GM18507 (cell line): ENCODE measurements at places on chromosomes 11 and 22.

GRCh38 chr11:6637871-6638270, 17.7 kb downstream of the DCHS1 start:
- no peak for DNase-seq

DNA sequence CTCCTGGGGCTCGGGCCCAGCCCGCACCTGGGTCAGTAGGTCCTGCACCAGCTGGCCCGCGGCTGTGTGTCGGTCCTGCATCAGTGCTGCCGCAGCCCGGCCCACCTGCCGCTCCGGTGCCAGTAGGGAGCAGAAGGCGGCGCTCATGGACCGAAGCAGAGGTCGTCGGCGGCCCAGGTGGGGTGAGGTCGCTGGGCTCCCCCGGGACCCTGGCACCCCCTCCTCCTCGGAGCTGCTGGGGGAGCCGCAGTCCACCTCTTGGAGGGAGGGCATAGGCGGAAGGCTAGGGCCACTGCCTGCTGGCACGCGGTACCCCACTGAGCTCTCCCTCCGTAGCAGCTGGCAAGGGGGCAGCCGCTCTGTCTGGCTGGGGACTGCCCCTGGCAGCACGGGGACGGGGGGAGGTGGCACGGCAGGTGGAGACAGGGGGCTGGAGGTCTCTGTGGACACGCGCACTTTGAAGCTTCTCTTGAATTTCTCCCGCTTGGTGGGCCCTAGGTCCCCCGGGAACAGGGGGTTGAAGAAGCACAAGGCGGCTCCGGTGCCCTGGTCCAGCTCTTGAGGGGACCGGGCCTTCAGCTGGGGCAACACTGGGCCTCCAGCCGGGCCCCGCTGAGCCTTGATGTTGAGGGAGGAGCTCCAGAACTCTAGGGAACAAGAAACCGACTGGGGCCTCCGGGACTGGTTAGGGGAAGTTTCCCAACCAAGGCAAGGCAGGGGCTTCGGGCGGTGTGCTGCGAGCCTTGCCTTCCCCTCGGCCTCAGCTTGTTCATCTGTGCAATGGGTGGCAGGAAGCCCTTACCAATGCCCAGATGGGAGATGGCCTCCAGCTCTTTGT, 1.4 kb downstream of the RIN1 start:
- DNase-seq, result no peak

GRCh38 chr22:42192547-42192946, 61.9 kb upstream of the CYP2D6 start:
- DNase-seq, result no peak

DNA sequence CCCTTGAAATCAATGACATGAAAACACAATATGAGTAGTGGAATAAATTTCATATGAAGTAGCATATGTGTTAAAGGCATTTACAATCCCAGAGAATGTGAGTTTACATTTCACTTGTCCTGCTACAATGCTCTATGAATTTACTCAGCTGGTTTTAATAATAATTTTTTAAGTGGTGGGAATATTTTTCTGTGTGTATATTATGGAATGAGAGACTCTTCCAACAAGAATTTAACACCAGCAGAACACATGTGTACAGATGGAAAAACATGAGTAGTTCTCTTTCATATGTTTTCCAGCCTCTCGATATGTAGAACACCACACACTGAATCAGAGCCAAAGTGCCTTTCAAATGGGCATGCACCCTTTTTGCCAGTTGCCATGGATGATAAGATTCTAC, 170.4 kb downstream of the MAML2 start:
- DNase-seq, result no peak

GRCh38 chr11:17063171-17064002, 14.1 kb downstream of the RPS13 start:
- DNase-seq, result peak; percentile 29

- DNase-seq, result peak; percentile 75
Observed at GRCh38 chr11:34313099-34313517, 44.7 kb downstream of the ABTB2 start.

GRCh38 chr22:17095538-17095937, 10.7 kb downstream of the IL17RA start:
- no peak for DNase-seq

DNA sequence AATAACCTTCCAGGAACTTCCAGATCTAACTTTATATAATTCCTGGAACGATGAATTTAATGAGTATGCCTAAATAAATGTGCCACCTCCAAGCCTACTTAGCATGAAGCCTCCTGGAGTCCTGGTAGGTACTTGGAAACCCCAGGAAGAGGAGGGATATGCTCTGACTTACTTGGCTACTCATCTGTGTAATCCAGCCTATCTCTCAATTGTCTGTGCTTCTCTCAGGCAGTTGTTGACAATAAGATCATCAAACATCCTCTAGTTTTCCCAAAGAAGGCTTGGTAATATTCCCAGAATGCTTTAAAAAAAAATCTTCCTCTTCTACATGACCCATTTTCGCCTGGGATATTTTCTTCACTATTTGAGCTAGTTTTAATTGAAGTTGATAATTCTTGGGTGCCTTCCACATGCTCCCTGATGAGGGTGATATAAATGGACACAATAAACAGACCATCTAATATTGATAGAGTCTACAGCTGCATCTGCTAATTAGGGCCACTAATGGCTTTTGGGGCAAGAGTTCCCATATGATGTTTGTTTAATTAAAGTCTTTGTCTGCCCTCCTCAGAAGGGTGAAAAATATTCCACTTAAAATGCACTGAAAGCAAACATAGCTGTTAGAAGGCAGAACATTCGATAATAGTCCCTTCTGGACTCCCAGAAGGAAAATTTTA, 75.5 kb upstream of the RAB38 start:
- no peak for DNase-seq

GRCh38 chr11:79762279-79762921, 321.6 kb upstream of the TENM4 start:
- DNase-seq, result no peak

- no peak for DNase-seq
Observed at GRCh38 chr22:48105259-48105658, 1342.8 kb downstream of the TBC1D22A start.

DNA sequence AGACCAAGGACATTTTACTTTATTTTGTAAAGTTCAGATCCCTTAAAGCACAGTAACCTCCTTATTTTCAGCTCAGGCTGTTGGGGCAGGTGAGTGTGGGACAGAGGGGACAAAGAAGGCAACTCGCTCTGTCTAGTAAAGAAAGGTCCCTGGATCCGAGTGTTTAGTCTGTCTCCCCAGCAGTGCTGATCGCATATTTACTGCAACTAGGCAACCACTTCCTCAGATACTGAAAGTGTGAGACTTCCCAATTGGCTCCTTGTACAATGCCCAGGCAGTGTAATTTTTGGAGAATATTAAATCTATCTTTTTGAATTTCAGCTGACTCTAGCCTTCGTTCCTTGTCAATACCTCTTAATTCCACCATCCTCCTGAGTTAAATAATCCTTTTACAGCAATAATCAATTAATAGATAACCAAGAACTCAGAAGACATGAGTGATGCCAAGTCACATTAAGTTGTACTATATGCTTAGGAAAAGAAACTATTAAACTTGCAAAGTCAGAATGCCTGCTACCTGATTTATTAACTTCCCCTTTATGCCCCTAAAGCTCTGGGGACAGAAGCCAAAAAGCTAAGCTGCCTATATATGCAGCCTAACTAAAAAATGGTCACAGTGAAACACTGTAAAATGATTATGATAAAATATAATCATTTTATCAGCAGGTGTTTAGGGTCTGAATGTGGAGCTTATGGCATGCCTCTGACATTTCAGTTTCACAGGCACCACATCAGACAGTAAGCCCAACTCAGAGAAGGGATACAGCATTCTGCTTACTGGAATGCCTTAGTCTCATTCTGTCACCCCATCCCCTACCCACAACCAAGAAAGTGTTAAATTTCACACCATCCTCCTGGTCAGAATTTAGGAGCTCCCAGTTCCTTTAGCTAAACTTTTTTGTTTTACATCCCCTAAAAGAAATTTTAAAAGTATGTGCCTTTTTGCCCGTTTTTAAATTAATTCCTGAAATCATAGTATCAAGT, 138.7 kb downstream of the TRIM44 start:
- no peak for DNase-seq
